ENCODE measurements at places on chromosomes 13 and 19. TPM values are rescaled to one million over a fixed set of nuclear protein-coding genes. Genes with fewer than 3 reads are reported as not detected.

- no peak for DNase-seq
- H3K36me3 ChIP-seq, result no peaks in the 10 kb centered on the region
- H3K4me3 ChIP-seq, result no peak overlapping the region
- peaks cover 18% of the 10 kb centered on the region for H3K27me3 ChIP-seq
- H3K27ac ChIP-seq, result no peak overlapping the region
Observed at GRCh38 chr13:33037673-33038072, 21.4 kb downstream of the KL start.

- H3K4me3 ChIP-seq, result no peak overlapping the region
- no peak for DNase-seq
- H3K27me3 ChIP-seq, result peaks cover 4% of the 10 kb centered on the region
- no peaks in the 10 kb centered on the region for H3K4me1 ChIP-seq
Observed at GRCh38 chr19:46555628-46556280, 45.4 kb upstream of the CALM3 start.

GRCh38 chr19:6279931-6280591, at the start of gene MLLT1:
MLLT1 (minus strand) TSS chr19:6279975; CDS start chr19:6279784, 191 bp downstream.
- DNase-seq, result peak; percentile 97
- peak within 1 kb of the TSS; percentile 83 for H3K27ac ChIP-seq
- peaks cover 15% of the 10 kb centered on the region for H3K36me3 ChIP-seq
- peak within 1 kb of the TSS; percentile 99 for H3K4me3 ChIP-seq
- peaks cover 4% of the 10 kb centered on the region for H3K27me3 ChIP-seq
- H3K4me1 ChIP-seq, result peaks cover 39% of the 10 kb centered on the region

DNA sequence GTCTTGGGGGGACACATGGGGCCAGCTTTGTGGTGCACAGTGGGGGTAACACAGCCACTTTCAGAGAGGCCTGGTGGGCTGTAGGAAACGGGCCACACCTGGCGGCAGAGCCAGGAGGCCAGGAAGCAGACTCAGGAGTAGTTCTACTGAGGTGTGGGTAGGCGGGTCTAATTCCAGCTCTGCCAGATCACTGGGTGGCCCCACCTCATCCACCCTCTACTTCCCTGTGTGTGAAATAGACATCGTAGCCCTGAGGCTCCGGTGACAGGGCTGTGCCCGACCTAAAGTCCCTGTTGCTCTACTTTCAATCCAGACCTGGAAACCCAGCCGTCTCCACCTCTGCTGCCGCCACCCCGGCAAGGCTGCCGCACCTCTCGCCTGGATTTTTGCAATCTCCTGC, 4.0 kb downstream of the NKPD1 start:
- no peak for DNase-seq
- H3K36me3 ChIP-seq, result no peaks in the 10 kb centered on the region
- peaks cover 11% of the 10 kb centered on the region for H3K4me1 ChIP-seq
- H3K27me3 ChIP-seq, result peaks cover 16% of the 10 kb centered on the region
- H3K4me3 ChIP-seq, result no peak overlapping the region

DNA sequence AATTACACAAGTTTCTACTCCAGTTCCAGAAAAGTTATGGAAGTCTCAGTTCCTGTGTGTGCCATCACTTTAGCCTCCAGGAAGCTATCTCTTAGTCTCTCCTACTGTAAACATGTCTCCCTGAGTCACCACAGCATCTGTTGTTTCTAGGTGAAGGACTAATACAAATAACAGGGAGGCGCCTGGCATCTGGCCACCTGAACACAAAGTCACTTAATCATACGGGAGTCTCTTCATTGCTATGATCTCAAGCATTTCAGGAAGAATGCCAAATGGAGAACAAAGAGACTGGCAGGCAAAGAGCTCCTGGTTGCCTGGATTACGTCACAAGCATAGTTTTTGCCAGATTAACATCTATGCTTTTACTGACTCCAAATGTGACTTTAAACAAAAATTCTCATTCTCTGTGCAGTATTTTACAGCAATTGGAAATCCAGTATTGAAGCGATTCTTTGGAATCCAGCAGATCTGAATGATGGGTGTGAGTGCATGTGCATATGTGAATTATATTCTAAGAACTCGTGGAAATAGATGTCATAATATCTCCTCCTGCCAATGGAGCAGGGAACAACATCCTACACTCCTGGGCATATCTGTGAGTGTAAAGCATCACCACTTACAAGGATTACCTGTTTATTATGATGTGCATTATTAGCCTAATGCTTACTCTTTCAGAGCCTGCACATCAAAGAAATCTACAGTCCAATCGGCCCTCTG, 572.8 kb downstream of the PCDH9 start:
- H3K36me3 ChIP-seq, result no peaks in the 10 kb centered on the region
- peak; percentile 100 for DNase-seq
- no peaks in the 10 kb centered on the region for H3K27me3 ChIP-seq
- peak overlapping the region; percentile 37 for H3K4me3 ChIP-seq
- H3K4me1 ChIP-seq, result peaks cover 49% of the 10 kb centered on the region

The FCER2 gene
- total RNA-seq, result not detected

DNA sequence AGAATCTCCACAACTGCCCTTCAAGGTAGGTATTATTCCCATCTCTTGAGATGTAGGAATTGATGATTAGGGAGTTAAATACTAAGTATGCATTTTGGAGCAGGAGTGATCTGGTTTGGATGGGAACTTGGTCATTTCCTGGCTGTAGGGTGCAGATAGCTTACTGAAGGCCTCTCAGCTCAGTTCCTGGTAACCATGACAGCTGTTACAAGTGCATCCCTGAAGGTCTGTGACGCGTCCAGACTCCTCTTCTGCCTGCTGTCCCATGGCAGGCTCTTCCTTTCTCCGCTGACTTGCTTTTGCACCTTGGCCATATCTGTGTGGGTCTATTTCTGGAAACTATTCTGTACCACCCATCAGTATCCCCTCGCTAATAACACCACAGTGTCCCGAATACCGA, 387.8 kb downstream of the ZNF536 start:
- DNase-seq, result no peak
- no peaks in the 10 kb centered on the region for H3K4me1 ChIP-seq
- no peaks in the 10 kb centered on the region for H3K27me3 ChIP-seq
- H3K27ac ChIP-seq, result no peak overlapping the region
- H3K4me3 ChIP-seq, result no peak overlapping the region

DNA sequence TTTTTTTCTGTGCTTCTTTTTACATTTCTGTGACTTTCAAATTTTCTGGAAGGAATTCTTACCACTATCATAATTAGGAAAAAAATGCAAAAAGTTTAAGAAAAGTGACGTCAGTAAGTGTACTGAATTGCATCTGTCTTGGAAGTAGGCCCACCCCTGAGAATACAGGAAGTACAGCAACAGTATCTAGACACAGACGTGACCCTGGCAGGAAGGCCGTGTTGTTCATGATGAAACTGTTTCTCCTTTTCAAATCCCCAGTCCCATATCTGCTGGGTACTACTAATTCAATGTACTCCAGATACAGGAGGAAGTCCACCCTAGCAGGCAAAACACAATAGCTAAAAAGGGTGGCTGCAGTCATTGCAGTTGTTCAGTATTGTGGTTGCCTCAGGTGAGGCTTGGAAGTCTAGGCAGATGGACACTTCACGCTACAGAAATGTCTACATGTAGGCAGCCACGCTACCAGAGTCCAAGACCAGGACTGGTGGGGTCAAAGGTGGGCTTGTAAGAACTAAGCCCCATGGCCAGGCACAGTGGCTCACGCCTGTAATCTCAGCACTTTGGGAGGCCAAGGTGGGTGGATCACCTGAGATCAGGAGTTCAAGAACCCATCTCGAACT, 49.6 kb upstream of the MED4 start:
- no peaks in the 10 kb centered on the region for H3K36me3 ChIP-seq
- H3K27me3 ChIP-seq, result peaks cover 22% of the 10 kb centered on the region
- no peak overlapping the region for H3K4me3 ChIP-seq
- H3K27ac ChIP-seq, result no peak overlapping the region

The MCOLN1 gene
- total RNA-seq, result 22.2 TPM

- peaks cover 3% of the 10 kb centered on the region for H3K27me3 ChIP-seq
- peak overlapping the region; percentile 81 for H3K27ac ChIP-seq
- no peak for DNase-seq
- no peak overlapping the region for H3K4me3 ChIP-seq
Observed at GRCh38 chr13:110329258-110329657, 22.2 kb downstream of the COL4A2 start.

- no peak overlapping the region for H3K4me3 ChIP-seq
- no peak for DNase-seq
- peaks cover 20% of the 10 kb centered on the region for H3K4me1 ChIP-seq
Observed at GRCh38 chr19:7788178-7788932, 25.3 kb downstream of the CLEC4M start.

DNA sequence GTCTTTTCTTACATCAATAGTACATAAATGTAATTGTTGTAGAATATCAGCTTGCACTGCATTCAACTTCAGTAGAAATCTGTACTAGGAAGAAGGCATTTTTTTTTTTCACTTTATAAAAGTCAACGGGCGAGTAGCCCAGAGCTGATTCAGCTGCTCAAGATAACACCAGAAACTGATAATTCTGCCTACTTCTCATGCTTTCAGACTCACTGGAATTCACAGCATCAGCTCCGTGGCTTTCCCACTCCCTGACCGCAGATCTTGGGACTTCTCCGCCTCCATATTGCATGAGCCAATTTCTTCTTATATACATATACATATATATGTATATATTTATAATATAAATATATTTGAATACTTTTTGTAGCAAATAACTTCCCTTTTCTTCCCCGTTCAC, 263.1 kb upstream of the RXFP2 start:
- peak; percentile 33 for DNase-seq
- H3K36me3 ChIP-seq, result no peaks in the 10 kb centered on the region
- no peak overlapping the region for H3K4me3 ChIP-seq
- no peak overlapping the region for H3K27ac ChIP-seq
- peaks cover 14% of the 10 kb centered on the region for H3K4me1 ChIP-seq

- no peaks in the 10 kb centered on the region for H3K36me3 ChIP-seq
- no peak overlapping the region for H3K27ac ChIP-seq
- no peaks in the 10 kb centered on the region for H3K27me3 ChIP-seq
- DNase-seq, result no peak
Observed at GRCh38 chr13:91714855-91715254, 316.4 kb downstream of the GPC5 start.

The TIMM50 gene
- total RNA-seq, result 91.7 TPM

DNA sequence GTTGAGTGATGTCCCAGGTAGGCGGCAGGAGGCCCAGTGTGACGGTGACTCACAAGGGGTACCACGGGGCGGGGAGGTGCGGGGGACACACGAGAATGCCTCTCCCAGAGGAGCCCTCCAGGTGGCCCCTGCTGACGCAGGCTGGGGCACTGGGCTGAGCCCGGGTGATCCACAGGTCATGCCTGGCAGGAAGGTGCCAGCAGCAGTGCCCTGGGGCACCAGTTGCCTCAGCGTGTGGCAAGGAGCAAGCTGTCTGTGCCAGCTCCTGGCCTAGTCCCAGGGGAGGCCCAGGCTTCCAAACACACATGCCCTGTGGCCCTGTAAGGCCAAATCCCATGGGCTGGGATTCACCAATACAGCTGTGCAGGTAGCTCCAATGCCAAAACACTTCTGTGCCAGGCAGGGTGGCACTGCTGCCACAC, 28.0 kb downstream of the AKT2 start:
- peaks cover 5% of the 10 kb centered on the region for H3K4me1 ChIP-seq
- peaks cover 24% of the 10 kb centered on the region for H3K36me3 ChIP-seq
- H3K4me3 ChIP-seq, result no peak overlapping the region
- H3K27ac ChIP-seq, result no peak overlapping the region

- peak; percentile 41 for DNase-seq
- H3K36me3 ChIP-seq, result peaks cover 8% of the 10 kb centered on the region
- H3K27ac ChIP-seq, result peak within 1 kb of the TSS; percentile 88
Observed at GRCh38 chr13:98142380-98143156, at the start of gene FARP1. FARP1 (plus strand) TSS chr13:98143094; CDS start chr13:98213243, 70,149 bp downstream.

GRCh38 chr19:51983361-51983760, 3.3 kb downstream of the ZNF350 start:
- DNase-seq, result no peak
- peaks cover 10% of the 10 kb centered on the region for H3K4me1 ChIP-seq
- H3K4me3 ChIP-seq, result no peak overlapping the region
- peaks cover 74% of the 10 kb centered on the region for H3K36me3 ChIP-seq
- no peak overlapping the region for H3K27ac ChIP-seq
- no peaks in the 10 kb centered on the region for H3K27me3 ChIP-seq

GRCh38 chr19:49475191-49475917, 1.3 kb downstream of the FLT3LG start:
- H3K4me3 ChIP-seq, result peak overlapping the region; percentile 89
- DNase-seq, result no peak
- peaks cover 29% of the 10 kb centered on the region for H3K4me1 ChIP-seq
- no peaks in the 10 kb centered on the region for H3K36me3 ChIP-seq

DNA sequence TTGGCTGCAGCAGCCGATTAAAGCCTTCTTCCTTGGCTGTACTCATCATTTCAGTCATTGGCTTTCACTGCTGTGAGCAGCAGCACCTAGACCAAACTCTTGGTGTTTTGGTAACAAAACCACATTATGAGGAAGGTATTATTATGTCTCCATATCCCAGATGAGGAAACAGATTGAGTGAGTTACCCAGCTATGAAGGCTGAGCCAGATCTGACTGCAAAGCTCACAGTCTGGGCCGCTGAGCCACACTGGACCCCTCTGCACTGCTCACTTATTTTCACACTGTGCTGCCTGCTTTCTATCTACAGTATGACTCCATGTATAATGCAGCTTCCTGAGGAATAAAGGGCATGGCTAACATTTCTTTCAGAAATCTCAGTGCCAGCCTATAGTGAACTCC, 24.5 kb downstream of the CRYL1 start:
- no peaks in the 10 kb centered on the region for H3K27me3 ChIP-seq
- peaks cover 18% of the 10 kb centered on the region for H3K4me1 ChIP-seq
- DNase-seq, result no peak
- no peak overlapping the region for H3K4me3 ChIP-seq
- H3K27ac ChIP-seq, result no peak overlapping the region

The ITGBL1 gene
- total RNA-seq, result 100 TPM

The OR10H1 gene
- total RNA-seq, result not detected

The KIR3DL2 gene
- not detected for total RNA-seq

- H3K4me3 ChIP-seq, result peak overlapping the region; percentile 53
- peak overlapping the region; percentile 82 for H3K27ac ChIP-seq
- peaks cover 29% of the 10 kb centered on the region for H3K4me1 ChIP-seq
- peaks cover 9% of the 10 kb centered on the region for H3K27me3 ChIP-seq
- DNase-seq, result peak; percentile 93
Observed at GRCh38 chr19:13260883-13261653, 110.9 kb downstream of the IER2 start.

The OR7A5 gene
- not detected for total RNA-seq

DNA sequence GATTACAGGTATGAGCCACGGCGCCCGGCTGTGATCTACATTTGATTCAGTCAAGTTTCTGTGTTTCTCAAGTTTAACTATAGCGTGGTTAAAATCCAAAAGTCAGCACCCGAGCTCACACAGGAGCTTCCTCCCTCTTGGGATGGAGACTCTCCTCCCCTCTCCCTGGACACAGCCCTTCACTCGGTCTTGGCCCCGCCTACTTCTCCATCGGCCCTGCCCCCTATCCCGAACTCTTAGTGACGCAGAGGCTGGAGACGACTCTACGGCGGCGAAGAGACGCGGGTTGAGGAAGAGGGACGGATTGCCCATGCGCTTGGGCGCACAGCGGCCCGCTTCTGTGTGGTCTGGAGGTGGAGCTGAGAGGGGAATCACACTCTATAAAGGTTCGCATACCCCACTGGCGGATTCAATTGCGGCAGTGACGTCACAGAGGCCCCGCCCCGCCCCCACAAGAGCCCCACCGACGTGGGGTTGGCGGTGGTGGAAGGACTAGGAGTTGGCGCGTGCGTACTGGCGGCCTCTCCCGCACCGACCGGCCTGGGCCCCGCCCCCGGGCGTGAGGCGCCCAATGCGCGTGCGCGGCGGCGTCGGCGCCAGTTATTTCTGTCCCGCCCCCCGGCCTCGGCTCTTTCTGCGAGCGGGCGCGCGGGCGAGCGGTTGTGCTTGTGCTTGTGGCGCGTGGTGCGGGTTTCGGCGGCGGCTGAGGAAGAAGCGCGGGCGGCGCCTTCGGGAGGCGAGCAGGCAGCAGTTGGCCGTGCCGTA, at the start of gene TRIM28:
TRIM28 (plus strand) TSS at position 239 of the 765 bp plus-strand sequence. CDS start 694 bp downstream, outside the sequence.
- DNase-seq, result peak; percentile 99
- peak within 1 kb of the TSS; percentile 98 for H3K27ac ChIP-seq
- peaks cover 10% of the 10 kb centered on the region for H3K27me3 ChIP-seq
- peaks cover 22% of the 10 kb centered on the region for H3K4me1 ChIP-seq

Data from HFFc6 (cell line).